ENCODE measurements at places on chromosomes 5 and 9.

DNA sequence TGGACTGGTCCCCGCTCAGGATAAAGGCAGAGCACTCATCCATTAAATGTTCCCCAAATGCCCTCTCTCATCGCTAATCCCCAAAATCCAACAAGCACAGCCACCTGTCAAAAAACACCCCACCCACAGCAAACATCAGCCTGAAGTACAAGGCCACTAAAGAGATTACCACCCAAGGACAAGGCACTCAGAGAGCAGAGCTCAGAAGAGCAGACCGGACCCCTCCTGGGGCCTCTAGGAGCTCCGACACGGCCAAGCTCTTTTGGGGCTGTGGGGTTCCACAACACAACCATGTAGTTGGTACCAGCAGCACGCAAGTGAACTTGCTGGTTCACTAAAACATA, 9.8 kb downstream of the VDAC1 start:
- DNase-seq = no peak

DNA sequence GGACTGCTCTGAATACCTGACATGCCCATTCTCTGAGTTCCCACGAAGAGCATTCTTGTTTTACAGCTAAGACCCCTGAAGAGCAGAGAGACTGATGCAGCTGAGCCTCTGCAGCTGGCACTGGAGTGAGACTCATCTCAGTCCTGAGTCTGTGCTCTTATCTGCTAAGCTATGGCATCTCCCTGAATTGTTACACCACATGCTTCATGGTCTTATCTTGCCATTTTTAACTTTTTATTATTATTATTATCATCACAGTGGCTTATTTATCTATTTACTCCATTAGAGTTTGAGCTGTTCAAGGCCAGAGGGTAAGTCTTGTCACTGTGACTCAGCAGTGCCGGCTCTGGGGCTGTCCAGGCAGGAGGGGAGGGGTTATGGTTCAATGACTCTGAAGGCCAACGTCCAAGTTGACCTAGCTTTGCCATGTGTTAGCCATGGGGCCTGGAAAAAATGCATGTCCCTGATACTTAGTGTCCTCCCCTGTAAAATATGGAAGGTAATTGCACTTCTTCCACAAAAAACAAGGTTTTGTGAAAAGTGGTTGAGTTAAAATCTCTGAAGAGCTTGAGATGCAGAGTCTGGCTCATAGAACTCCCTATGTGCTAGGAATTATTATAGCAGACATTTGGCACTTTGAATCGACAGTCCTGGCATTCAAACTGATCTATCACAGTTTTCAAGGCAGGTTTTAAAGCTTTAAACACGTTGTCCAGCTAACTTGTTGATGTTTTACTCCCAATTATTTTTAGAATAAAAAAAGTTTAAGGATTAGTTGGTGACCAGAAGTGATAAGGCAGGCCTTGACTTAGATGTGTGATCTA, 94.6 kb downstream of the ALDH1A1 start:
- no peak for DNase-seq

DNA sequence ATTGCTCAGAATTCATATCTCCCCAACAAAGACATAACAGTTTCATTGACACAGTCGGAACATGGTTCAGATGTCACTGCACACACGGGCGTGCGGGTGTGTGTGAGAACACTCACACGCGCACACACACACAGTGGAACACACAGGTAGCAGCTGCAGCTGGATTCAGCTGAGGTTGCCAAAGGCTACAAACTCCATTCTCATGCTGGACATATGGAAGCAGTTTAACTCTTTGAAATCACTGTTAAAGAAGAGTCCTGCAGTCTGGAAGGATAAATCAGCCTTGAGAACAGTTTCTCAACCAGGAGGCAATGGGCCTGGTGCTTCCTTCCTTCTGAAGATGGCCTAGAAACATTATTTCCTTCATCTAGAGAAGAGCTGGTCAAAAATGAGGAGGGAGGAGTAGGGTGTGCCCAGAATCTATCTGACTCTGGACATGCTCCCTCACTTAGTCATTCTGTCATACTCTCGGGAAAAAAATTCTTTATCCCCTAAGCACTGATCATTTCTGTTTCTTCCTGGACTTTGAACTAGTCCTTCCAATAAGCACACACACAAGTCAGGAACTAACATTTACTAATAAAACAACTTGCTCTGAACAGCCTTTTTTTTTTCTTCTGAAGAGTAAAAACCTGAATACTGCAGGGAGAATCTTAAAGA, 160.6 kb downstream of the ZDHHC21 start:
- DNase-seq = no peak

- DNase-seq = no peak
Measured at GRCh38 chr5:198516-199196, 7.4 kb downstream of the LRRC14B start.

DNA sequence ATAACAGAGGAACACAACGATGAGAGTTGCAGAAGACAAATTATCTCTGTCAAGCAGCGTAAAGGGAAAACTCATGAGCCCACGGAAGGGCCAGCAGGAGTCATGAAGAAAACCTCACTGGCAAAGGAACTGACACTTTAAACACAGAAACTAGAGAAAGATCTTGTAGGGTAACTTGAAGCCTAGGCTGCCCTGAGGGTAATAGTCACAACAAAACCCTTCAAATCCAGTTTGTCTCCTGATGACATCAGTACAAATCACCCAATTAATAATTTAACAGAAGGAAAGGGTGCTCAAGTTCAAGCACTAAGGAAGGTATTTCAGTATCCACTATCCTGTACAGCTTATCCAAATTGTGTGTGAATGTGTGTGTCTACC, 549.1 kb downstream of the MTRR start:
- no peak for DNase-seq
